ENCODE measurements at places on chromosomes 2 and 18. TPM values are rescaled to one million over a fixed set of nuclear protein-coding genes. Genes with fewer than 3 reads are reported as not detected.

Gene ALPI
- not detected for total RNA-seq

Gene SERPINB13
- total RNA-seq: not detected

Gene LRRC30
- not detected for total RNA-seq

- DNase-seq: no peak
- H3K36me3 ChIP-seq: no peaks in the 10 kb centered on the region
- peaks cover 2% of the 10 kb centered on the region for H3K4me1 ChIP-seq
These were observed 192.2 kb downstream of the ZFP36L2 start for GRCh38 chr2:43034242-43034619.

DNA sequence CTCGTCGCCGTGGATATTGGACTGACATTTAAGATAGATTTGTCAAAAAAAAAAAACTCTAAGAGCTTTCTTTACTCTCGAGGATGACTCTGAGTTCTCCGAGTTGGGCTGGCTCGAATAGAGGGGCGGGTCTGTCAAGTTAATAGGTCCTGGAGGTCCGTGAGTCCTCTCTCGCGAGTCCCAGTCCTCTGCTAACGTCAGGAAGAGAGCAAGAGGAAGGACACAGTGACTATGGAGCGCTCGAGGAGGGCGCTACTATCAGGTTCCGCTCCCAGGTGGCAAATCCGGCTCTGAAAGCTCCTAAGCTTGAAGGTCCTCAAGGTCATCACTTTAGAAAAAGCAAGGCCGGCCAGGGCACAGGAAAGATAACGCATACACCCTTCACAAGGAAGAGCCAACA lies 404 bp upstream of the AKAIN1 start:
- no peak overlapping the region for H3K27ac ChIP-seq
- H3K4me1 ChIP-seq: no peaks in the 10 kb centered on the region
- peaks cover 7% of the 10 kb centered on the region for H3K27me3 ChIP-seq
- H3K36me3 ChIP-seq: no peaks in the 10 kb centered on the region
- no peak overlapping the region for H3K4me3 ChIP-seq

GRCh38 chr2:15963977-15964670 lies 23.8 kb downstream of the MYCN start:
- H3K36me3 ChIP-seq: no peaks in the 10 kb centered on the region
- H3K4me1 ChIP-seq: no peaks in the 10 kb centered on the region
- no peak overlapping the region for H3K27ac ChIP-seq
- no peak for DNase-seq

DNA sequence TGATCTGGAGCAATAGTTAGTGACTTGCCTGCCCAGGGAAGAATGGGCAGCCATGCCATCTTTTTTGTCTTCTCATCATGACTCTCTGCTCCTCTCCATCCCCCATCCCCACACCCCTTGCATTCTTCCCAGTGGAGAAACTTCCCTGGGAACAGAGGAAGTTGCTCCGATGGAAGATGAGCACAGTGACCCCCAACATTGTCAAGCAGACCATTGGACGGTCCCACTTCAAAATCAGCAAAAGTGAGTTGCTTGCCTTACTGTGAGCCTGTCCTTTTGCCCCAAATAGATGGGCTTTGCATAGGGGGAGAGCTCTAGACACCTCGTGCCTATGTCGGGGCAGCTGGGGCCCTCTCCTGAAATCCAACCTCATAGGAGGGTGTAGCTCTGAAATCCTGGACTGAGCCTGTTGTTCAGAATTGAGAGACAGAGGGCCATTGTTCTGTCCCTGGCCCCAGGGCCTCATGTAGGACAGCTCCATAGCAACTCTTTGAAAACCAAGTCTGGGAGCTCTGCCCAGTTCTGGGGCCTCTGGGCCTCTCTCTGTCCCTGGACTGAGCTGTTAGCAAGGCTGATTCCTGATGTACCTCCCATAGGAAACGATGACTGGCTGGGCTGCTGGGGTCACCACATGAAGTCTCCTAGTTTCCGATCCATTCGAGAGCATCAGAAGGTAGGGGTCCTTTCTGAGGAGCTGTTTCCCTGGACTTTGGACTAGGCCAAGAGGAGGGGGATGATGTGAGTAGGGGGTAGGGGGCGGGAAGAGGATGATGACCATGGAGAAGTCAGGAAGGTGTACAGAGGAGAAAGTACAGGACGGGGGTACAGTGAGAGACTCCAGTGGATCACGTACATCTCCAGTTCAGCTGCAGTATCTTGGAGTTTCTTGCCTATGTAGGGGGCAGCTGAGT lies 35.2 kb downstream of the TTLL4 start:
- H3K36me3 ChIP-seq: peaks cover 6% of the 10 kb centered on the region
- H3K27me3 ChIP-seq: no peaks in the 10 kb centered on the region
- peak overlapping the region; percentile 60 for H3K27ac ChIP-seq
- peak; percentile 87 for DNase-seq
- H3K4me3 ChIP-seq: no peak overlapping the region

GRCh38 chr2:63834401-63834800 lies 7.3 kb upstream of the UGP2 start:
- H3K36me3 ChIP-seq: no peaks in the 10 kb centered on the region
- no peak overlapping the region for H3K4me3 ChIP-seq
- no peak for DNase-seq

DNA sequence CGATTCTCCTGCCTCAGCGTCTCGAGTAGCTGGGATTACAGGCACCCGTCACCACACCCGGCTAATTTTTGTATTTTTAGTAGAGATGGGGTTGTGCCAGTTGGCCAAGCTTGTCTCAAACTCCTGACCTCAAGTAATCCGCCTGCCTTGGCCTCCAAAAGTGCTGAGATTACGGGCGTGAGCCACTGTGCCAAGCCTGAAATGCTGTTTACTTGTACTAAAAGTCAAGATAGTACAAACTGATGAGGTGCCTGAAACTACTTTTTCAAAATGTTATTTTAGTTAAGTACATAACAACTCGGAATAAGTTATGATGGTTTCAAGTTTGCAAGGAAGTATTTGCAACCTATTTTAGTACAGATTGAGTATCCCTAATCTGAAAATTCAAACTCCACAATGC lies 85.7 kb downstream of the CEP192 start:
- no peak overlapping the region for H3K27ac ChIP-seq
- H3K27me3 ChIP-seq: no peaks in the 10 kb centered on the region
- H3K36me3 ChIP-seq: no peaks in the 10 kb centered on the region
- no peak for DNase-seq
- H3K4me1 ChIP-seq: no peaks in the 10 kb centered on the region

DNA sequence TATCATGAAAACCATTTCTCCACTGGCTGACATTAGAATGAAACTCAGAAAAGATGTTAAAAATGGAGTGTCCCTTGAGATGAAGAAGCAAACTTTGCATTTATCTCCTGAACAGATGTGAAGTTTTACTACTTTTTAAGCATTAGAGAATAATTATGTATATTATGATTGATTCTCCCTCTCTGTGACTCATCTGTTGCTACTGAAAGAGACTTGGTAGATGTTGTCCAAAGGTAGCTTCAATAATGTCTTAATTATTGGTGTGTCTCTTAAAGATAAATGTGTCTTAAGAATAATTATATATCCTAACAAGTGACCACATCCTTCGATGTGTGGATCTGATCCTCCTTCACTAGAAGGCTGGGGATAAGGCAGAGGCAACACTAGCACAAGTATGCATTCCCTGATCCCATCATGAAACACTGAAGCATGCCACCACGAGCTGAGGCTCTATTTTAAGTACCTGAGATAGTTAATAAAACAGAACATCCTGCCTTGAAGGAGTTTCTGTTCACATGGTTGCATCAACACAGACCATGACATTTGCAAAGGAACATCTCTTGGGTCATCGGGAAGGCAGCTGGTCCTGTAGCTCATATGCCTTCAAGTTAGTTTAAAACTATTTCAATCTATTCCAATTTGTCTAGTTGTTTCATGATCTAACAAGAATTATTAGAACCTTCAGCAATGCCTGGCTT lies 15.5 kb downstream of the RND3 start:
- H3K4me3 ChIP-seq: no peak overlapping the region
- no peak for DNase-seq
- H3K36me3 ChIP-seq: no peaks in the 10 kb centered on the region
- H3K27me3 ChIP-seq: no peaks in the 10 kb centered on the region
- H3K4me1 ChIP-seq: no peaks in the 10 kb centered on the region

GRCh38 chr18:8450898-8451665 lies 158.2 kb upstream of the RAB12 start:
- no peak overlapping the region for H3K4me3 ChIP-seq
- no peaks in the 10 kb centered on the region for H3K4me1 ChIP-seq
- H3K27ac ChIP-seq: no peak overlapping the region
- H3K36me3 ChIP-seq: no peaks in the 10 kb centered on the region
- H3K27me3 ChIP-seq: no peaks in the 10 kb centered on the region

DNA sequence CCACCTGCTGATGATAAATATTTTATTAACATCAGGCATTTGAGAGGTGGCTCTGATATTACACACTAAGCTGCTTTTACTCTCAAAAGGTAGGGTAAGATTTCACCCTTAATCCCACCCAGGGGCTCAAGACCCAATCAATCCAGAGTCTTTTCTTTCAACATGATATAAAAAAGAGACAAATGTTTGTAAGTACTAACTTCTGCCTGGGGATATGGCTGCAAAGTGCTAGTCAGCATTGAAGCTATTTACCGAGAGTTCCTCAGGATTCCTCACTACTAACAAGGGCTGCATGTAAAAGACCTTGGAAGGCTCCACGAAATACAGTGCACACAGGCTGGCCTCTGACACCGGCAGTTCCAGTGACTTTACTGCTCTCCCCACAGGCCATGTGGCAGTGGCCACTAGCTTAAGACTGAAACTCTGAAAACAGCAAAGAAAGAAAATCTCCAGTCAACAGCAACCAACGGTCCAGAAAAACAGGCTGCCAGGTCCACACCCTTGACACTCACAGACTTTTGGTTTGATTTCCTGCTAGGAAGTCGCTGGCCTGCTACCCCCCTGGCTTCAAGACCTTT lies 11.2 kb downstream of the MREG start:
- H3K36me3 ChIP-seq: no peaks in the 10 kb centered on the region
- H3K27me3 ChIP-seq: no peaks in the 10 kb centered on the region
- no peaks in the 10 kb centered on the region for H3K4me1 ChIP-seq
- no peak for DNase-seq
- no peak overlapping the region for H3K4me3 ChIP-seq

GRCh38 chr2:180196419-180196977 lies 189.4 kb upstream of the CWC22 start:
- no peak overlapping the region for H3K4me3 ChIP-seq
- no peak for DNase-seq
- no peaks in the 10 kb centered on the region for H3K36me3 ChIP-seq
- no peaks in the 10 kb centered on the region for H3K4me1 ChIP-seq
- no peak overlapping the region for H3K27ac ChIP-seq
- no peaks in the 10 kb centered on the region for H3K27me3 ChIP-seq
